ENCODE measurements at places on chromosomes 12 and 14.

GRCh38 chr12:50828886-50829285, 13.8 kb upstream of the TMPRSS12 start:
- DNase-seq = no peak

DNA sequence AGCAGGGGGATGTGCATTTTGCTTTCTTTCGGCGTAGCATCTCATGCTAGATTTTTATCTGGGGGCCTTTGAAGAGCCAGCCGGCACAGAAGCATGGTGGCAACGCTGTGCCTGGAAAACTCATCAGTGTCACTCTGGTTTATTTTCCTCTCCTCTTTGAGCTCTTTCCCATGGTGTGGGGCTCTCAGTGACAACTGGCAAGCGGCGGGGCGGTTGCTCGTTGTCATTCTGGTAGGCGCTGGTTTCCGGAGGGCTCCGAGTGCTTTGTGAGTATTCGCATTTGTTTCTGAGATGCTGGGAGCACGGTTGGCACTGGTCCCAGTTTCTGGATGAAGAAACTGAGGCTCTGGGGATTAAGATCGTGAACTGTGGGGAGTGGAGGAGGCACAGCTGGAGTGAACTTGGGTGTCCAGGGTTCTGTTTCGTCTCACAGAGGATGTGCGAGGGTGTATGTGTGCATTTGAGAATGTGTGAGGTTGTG, 23.3 kb downstream of the TPCN1 start:
- DNase-seq = no peak

- DNase-seq = no peak
Observed at GRCh38 chr14:104297313-104297704, 158.9 kb downstream of the KIF26A start.

DNA sequence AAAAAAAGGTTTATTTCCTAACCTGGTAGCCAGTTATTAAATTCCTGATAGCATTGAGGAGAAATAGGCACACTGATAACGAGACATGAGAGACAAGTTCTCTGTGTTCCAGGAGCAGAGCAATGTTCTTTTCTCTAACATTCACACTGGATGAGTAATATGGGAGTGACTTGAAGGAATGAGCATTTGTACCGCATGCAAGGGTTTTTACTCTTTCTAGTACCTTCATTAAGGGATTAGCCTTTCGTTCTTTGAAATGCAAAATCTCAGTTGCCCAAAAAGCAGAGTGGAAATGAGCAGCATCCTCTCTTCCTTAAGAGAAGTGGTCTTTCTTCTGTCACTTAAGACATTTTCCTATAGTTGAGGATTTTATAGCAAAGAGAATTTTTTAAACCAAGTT, 54.7 kb downstream of the FGD4 start:
- no peak for DNase-seq

- no peak for DNase-seq
Observed at GRCh38 chr12:45938566-45938965, 51.8 kb downstream of the SCAF11 start.

DNA sequence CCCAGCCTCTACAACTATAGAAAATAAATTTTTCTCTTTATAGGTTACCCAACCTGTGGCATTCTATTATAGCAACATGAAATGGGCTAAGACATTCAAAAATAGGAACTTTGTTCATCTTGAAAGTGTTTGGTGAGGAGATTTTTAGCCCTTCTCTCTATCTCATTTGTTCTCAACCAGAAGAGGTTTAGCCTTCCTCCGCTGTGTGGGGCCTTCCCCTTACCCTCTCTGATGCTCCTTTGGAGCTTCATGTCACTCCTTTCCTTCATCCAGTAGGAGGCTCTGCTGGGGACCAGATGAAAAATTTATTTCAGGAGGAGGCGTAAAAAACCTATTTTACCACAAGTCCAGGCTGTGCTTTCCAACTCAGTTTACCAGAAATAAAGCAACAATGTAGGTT, 94.1 kb downstream of the RTN1 start:
- DNase-seq = no peak

DNA sequence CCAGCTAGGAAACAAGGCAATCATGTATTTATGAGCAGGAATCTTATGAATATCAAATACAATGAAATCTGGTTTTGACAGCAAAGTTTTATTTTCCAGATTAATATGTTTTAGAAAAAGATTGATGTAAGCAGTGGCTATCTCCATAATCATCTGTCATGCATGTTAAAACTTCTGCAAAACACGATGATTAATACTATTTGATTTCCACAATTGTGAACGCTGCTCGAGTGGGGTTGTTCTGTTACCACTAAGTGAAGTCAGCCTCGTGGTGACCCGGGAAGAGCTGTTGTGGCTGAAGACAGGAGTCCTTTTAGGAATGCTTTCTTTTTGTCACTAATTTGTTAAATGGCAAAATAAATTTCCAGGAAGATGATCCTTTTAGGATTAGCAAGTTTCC, 9.4 kb downstream of the CFAP251 start:
- no peak for DNase-seq

DNA sequence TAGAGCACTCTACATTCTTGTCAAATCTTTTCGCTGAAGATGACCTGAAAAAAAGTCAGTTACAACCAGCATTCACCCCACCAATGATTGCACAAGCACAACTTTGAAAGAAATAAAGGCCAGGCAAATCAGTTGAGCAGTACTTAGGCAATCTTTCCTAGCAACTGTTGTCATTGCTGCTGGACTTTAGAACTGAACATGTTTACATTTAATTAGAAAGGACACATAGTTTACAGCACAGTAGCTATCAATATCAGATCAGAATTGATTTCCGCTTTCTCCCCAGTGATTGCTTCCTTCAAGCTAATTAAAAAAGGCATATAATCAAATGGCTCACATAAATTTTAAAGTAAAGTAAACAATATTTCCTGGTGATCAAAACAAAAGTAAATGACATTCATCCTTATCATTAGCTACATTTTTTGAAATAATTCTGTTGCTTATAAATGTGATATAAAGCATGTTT, 128.4 kb downstream of the FOXA1 start:
- DNase-seq = no peak

- DNase-seq = no peak
Observed at GRCh38 chr14:89444044-89444443, 27.0 kb upstream of the FOXN3 start.

DNA sequence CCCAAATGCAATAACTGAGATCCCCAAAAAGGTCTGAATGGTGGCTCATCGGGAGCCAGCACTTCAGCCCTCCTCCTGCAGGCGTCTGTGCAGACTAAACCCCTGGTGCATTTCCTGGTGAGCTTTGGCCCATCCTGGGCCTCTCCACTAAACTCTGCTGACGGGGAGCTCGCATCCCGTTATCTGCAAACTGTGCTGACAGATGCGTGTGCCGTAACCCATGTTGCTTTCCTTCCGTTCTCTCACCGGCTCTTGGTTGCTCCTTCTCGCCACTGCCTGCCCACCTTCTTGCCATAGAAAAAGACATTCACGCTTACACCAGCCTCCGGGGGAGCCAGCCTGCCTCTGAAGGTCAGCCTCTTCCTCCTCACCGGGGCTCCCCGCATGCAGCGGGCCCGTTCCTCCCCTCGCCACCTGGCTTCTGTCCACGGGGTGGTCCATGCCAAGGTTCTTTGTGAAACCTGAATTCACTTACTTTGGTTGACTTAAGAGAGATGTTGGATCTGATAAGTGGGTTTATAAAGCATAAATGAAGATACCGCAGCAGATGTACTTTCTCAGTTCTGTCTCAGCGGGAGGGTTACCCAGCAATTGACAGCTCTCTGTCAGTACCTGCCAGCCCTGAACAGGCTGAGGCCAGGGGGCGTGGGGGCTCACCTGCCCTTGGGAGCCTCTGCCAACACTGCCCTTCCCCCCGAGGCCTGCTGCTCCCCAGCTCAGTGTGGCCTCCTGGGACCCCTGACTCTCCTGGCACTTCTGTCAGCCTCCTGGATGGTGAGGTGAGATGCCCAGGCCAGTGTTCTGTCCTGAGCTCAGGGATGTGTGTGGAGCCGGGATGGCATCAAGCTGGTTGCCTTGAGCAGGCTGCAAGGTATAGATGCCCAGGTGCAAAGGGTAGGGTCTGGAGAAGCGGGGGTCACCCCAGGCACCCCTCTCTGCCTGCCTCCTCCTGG, 14.2 kb downstream of the ZFYVE21 start:
- DNase-seq = no peak

- no peak for DNase-seq
Observed at GRCh38 chr14:76639606-76640229, 121.5 kb upstream of the VASH1 start.

DNA sequence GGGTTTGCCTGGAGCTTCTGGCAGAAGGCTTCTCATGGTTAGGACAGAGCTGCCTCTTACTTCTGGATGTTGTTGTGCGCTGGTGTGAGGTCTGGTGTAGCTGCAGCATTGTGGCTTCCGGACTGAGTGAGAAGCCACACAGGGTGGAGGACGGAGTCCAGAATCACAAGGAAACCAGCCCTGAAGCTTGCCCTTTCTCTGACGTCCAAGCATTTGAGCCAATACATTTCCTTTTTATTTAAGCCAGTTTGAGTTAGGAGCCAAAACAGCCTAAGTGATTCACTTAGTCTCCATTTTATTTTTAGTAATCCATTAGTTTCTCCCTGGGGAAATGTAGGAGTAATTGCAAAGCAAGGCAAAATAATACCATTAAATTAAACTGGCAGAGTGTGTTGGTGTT, 402.4 kb upstream of the RGS6 start:
- DNase-seq = no peak

GRCh38 chr14:37466003-37466622, 128.9 kb downstream of the FOXA1 start:
- DNase-seq = no peak

DNA sequence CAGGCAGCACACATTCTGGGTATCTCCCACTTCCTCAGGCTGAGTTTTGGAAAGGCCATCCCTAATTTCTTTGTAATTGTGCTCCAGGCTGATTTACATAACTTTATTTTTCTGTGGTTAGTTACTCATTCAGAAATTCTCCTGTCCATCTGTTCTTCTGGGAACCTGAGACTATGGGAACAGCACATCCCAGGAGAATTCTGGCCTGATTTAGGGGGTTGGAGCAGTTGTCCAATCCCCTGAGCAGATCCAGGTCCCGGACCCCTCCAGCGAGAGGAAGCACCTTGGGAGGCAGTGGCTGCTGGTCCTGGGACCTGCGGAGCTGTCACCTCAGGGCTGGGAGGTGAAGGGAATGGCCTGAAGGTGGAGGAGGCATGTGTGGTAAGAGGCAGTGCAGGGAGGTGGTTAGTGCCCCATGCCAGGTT, 40.4 kb downstream of the TSPAN9 start:
- DNase-seq = no peak

DNA sequence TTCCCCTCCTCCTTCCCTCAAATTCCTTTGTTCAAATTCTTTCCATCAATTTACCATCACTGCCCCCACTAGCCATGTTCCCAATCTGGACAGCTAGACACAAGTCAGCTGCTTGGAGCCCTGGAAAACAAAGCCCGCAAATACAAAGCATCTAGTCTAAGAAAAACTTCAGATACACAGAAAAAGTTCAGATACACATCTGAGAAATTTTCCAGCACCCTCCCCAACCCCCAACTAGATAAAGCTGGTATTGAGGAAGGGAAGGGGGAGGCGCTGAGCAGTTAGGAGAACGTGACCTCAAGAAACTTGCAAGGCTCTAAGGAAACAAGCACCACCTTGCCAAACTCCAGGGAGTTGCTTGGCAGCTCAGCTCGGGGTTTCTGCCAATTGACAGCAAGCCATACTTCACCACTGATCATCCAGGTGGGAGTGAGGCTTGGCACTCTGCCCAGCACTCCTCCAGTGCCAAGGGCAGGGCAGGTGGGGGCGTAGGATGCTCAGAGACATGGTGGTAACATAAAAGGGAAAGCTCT, 5.1 kb upstream of the CNIH1 start:
- DNase-seq = peak; percentile 69

DNA sequence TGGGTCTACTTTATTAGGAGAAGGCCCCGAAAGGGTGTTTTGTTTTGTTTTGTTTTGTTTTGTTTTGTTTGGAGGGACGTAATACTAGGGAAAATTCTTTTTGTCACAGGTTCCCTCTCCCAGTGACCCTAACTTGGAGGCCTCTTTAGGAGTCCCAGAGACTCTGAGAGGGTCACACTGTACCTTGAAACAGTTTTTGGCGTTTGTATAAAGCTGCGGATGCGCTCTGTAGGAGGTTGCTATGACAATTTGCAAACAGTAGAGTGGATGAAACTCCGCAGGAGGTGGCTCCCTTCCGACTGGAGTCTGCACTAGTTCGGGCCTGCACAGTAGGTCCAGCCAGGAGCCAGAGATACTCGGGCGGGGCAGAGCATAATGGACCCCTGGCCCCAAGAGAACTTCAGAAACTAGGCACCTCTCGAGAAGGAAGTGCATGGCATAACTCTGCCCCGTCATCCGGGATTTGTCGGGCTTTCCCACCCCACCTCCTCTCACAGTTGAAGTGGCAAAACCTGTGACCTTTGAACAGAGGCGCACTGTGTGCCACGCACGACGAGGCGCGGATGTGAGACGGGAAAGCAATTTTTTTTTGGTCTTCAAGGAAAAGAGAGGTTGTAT, 1.3 kb upstream of the DYRK2 start:
- no peak for DNase-seq

GRCh38 chr12:21774358-21775132, at the start of gene KCNJ8:
KCNJ8 (minus strand) TSS chr12:21774706; CDS start chr12:21773616, 1,090 bp downstream.
- peak; percentile 59 for DNase-seq

DNA sequence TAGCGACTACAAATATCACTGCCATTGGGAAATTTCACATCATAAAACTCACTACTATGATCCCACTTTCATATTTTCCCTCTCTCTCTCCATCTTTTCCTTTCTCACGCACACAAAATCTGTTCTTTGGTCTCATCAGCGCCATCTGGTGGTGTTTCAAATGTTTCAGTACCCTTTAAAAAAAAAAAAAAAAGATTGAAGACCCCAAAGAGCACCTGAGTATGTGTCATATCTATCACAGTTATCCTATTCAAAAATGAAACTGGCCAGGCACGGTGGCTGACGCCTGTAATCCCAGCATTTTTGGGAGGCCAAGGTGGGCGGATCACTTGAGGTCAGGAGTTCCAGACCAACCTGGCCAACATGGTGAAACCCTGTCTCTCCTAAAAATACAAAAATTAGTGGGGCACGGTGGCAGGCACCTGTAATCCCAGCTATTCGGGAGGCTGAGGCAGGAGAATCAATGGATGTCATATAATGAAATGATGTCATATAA, 72.4 kb downstream of the TTC9 start:
- DNase-seq = peak; percentile 41

GRCh38 chr14:53286301-53286700, 133.2 kb upstream of the DDHD1 start:
- no peak for DNase-seq

GRCh38 chr12:103975368-103975767, 9.7 kb downstream of the TDG start:
- no peak for DNase-seq

- no peak for DNase-seq
Observed at GRCh38 chr12:75892731-75893408, 138.7 kb downstream of the PHLDA1 start.

All from left renal cortex interstitium (tissue), 4 donors.